Fibroblast of skin of abdomen (primary cell): ENCODE measurements at places on chromosomes 11 and 22.

DNA sequence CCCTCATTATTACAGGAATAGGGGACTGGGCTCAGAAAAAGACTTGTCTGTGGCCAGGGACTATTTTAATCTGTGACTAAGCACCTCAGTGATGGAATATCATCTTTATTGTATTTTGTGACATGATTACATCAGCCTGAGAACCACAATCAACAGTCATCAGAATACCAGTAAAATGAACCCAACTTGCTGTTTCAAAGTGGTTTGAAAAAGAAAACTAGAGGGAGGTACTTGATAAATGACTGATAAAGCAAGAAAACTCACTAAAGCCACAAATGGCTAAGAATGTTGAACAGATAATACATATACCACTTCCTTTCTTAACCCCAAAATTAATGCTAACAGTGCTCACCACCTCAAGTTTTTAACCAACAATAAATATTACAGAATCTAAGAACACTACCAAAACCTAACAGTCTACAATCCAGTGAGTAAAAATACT is 155.7 kb downstream of the ATG16L2 start:
- peak; percentile 82 for DNase-seq

- DNase-seq: peak; percentile 36
Observed at GRCh38 chr22:46297151-46297812, 612 bp downstream of the GTSE1 start.

GRCh38 chr11:14058061-14058460 is 95.5 kb downstream of the SPON1 start:
- DNase-seq: no peak

DNA sequence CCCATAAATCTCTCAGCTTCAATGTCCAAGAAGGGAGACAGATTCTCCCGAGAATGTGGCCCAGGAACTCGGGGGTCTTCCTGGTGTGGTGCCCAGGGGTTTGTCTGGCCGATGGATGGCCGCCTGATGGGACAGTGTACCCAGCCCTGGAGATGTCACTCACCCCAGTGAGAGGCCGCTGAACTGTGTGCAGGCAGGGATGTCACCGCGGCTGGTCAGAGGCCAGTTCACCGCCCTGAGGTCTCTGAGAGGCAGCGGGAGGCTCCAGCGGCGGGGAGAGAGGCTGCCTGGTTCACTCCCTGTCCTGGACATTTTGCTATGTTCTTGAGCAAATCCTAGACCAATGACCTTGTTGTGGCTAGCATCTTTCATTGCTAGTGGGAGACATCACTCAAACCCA is 1349.5 kb downstream of the BRD1 start:
- no peak for DNase-seq

- no peak for DNase-seq
Observed at GRCh38 chr22:48476577-48476976, 1351.1 kb downstream of the BRD1 start.

DNA sequence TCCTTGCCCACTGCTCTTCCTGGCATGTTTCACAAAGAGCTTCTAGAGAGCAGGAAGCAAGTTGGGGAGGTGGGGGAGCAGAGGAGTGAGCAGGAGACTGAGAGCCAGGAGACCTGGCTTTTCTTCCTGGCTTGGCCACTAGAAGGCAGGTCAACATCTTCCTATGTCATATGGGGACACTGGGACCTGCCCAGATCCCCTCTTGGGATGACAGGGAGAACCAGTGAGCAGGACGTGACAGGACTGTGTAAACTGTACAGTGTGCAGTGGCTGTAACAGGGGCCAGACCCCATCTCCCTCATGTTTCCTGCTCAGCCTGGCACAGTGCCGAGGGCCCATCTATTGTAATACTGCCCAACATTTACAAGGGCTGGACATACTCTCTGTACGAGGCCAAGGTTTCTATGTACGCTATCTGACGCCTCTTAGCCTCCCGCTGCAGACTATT is 29.4 kb downstream of the GDPD5 start:
- no peak for DNase-seq

- no peak for DNase-seq
Observed at GRCh38 chr22:43533656-43534428, 122.0 kb downstream of the MPPED1 start.

GRCh38 chr22:41998361-41999261 is at the start of gene WBP2NL:
Gene WBP2NL, plus strand, starts transcription at chr22:41998788. Its CDS starts 31 bp downstream, at chr22:41998819.
- peak; percentile 84 for DNase-seq

DNA sequence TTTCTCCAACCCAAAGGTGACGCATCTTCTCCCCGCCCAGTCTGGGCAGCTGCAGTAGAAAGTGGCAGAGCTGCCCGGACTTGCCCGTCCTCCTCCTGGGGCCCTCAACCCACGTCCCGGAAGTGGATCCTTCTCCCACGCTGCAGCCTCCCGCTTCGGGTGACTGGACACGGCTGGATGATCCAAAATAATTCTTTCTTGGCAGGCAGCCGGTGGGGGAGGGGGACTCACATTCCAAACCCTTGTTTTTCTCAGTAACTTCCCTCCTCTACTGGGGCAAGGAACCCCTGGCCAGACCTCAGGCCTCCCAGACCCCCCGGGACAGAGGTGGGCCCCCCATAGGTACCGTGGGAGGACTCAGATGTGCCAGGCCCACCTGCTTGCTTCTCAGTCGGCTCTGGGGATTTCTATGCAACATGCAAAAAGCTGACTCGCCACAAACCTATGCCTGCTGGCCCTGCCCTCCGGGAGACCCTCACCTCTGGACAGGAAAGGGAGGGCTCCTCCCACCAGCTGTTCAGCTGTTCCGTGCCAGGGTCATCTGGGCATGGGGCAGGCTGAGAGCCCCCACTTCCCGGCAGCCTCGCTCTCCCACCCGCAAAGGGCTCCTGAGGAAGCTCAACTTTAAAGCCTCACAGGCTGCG is 1.4 kb downstream of the PLXNB2 start:
- peak; percentile 93 for DNase-seq

DNA sequence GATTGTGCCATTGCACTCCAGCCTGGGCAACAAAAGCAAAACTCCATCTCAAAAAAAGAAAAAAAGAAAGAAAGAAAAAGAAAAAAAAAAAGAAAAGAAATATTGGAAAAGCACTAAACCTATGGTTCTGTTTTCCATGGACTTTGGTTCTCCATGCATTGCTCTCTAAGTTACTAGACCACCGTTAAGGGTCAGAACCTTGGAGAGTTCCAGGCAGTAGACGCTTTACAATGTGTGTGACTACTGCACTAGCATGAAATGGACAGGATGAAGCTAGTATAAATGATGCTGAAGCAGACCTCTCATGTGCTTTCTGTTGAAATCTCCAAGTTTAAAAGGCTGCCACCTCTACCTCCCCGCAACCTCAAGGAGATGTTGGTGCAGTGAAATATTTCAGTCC is 63.5 kb downstream of the SIK2 start:
- peak; percentile 64 for DNase-seq

- DNase-seq: peak; percentile 4
Observed at GRCh38 chr11:70483077-70483861, 84.9 kb downstream of the CTTN start.

- peak; percentile 25 for DNase-seq
Observed at GRCh38 chr11:43282607-43283440, 29.0 kb upstream of the API5 start.

GRCh38 chr11:122902951-122903350 is 20.4 kb downstream of the JHY start:
- no peak for DNase-seq

DNA sequence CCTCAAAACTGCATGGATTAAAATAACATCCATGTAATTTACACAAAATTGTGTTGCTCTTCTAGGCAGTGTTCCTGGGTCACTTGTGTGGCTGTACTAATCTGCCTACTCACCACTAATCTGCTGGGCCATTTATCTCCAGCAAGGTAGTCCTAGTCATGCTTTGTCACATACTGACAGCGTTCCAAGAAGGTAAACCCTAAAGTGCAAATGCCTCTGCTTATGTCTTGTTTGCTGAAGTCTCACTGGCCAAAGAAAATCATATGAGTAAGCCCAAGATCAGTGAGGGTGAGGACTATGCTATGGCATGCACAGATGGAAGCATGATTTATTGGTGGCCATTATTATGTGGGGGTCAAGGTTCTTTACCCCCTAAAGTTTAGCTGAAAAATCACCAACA is 630.2 kb upstream of the LUZP2 start:
- DNase-seq: peak; percentile 17

GRCh38 chr11:118366287-118366686 is 6.9 kb downstream of the UBE4A start:
- no peak for DNase-seq

- no peak for DNase-seq
Observed at GRCh38 chr11:125902277-125902926, 604 bp downstream of the PUS3 start.

GRCh38 chr22:39527481-39527961 is 5.0 kb downstream of the RPS19BP1 start:
- DNase-seq: no peak

GRCh38 chr22:46072110-46072881 is 78.0 kb upstream of the PPARA start:
- peak; percentile 63 for DNase-seq

DNA sequence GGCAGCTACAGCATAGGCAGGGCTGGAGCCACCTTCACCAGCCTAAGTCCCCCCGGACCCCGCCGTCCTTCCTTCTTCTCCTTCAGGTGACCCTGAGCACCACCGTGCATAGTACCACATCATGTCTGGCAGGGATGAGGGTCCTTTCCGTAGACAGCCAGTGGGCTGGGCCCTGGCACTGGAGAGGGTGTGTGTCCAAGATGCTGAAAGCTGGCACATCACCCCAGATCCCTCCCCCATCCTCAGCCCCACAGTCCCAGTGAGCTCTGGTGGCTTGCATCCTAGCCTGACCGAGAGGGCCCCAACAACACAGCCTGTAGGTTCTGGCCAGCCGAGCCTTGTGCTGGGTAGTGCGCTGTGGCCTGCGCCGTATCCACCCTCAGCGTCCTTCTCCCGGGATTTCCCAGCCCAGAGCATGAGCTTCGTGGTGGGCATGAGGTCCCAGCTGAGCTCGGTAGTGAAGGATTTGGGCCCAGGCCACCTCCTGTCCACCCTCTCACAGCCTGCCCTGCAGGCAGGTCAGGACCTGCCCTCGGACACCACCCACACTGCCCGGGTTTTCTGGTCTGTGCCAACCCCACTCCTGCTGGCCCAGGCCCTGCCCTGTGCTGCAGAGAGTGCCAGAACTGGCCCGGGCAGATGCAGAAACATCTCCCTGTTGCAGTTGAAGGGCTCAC is 1124.3 kb downstream of the BRD1 start:
- no peak for DNase-seq

DNA sequence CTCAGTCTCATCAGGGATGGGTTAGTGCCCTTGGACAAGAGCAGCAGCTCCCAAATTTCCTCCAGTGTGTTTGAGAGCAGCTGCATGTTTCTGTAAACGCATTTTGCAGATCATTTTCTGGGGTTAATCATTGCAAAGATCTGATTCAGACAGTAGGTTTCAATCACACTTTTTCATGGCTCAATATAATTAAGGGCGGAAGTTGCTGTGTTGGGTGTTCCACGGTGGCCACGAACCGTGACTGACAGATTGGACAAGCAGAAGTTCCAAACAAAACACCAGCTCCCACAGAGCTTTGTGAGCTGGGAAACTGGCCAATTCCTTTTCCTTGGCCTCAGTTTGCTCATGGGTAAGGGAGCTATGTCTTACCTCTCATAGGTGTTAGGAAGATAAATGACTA is 8.4 kb upstream of the RASSF10 start:
- no peak for DNase-seq

GRCh38 chr11:68028802-68029545 is 1.5 kb upstream of the NDUFS8 start:
- DNase-seq: peak; percentile 46

- no peak for DNase-seq
Observed at GRCh38 chr11:3105791-3106735, 48.8 kb upstream of the CARS1 start.

DNA sequence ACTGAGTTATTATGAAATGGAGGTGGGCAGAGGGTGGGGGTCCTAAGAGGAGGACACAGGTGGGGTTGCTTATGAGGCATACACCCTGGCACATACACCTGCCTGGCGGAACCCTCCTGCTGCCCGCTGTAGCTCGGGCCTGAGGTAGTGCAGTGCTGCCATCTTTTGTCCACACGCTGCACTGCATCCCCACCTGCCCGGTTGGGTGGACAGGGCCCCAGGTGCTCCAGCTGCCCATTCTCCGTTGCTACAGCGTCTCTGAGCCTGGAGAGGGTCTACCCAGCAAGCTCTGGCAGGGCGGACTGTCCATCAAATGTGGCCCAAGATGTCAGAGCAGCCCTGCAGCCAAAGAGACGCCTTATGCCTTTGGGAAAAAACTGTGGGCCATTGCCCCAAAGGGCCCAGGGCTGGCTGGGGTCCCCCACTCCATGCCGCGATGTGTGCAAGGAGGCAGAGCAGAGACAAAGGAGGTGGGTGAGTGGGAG is 131.2 kb downstream of the BUD13 start:
- peak; percentile 7 for DNase-seq

DNA sequence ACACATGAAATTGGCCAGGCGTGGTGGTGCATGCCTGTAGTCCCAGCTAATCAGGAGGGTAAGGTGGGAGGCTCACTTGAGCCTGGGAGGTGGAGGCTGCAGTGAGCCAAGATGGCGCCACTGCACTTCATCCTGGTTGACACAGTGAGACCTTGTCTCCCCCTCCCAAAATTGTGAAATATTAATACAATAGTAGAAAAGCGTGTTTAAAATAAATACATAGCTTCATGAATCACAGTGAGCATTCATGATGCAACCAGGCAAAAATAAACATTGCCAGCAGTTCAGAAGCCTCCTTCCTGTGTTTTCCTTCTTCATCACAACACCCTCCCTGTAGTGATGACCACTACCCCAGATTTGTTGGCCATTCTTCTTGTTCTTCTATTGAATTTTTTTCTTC is 4.3 kb upstream of the TEAD1 start:
- no peak for DNase-seq

DNA sequence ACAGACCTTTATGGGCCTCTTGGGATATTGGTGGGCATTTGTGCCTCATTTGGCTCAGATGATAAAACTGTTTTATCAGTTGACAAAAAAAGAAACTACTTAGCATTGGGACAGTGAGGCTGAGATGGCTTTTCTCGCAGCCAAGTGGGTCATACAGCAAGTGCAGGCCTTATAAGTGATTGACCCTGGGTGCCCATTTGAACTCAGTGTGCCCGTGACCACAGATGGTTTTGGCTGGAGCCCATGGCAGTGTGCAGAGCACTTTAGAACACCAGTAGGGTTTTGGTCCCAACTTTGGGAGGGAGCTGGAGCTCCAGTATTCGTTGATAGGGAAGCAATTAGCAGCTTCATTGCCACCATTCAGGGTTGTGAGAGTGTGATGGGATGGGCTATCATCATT is 404.5 kb upstream of the LARGE1 start:
- no peak for DNase-seq

GRCh38 chr11:120702656-120703055 is 191.1 kb downstream of the GRIK4 start:
- no peak for DNase-seq
